Right lung (tissue), 10 donors: ENCODE measurements at places on chromosomes 7 and 10. TPM values are rescaled to one million over a fixed set of nuclear protein-coding genes. Genes with fewer than 3 reads are reported as not detected.

CALML3 gene
- 0.63 TPM for polyA plus RNA-seq

CUL2 gene
- polyA plus RNA-seq, result 43.8 TPM

CLDN4 gene
- polyA plus RNA-seq, result 77.1 TPM

VAX1 gene
- not detected for polyA plus RNA-seq

LHPP gene
- 13.0 TPM for polyA plus RNA-seq

LANCL2 gene
- 18.7 TPM for polyA plus RNA-seq

SYT15B gene
- 16.2 TPM for polyA plus RNA-seq

NPTX2 gene
- 0.14 TPM for polyA plus RNA-seq

IFIT1B gene
- 0.51 TPM for polyA plus RNA-seq

SPAM1 gene
- polyA plus RNA-seq, result not detected

TAF5 gene
- 7.5 TPM for polyA plus RNA-seq

PRKCQ gene
- polyA plus RNA-seq, result 6.4 TPM

SPDYE8 gene
- 0.61 TPM for polyA plus RNA-seq

NOS3 gene
- 6.4 TPM for polyA plus RNA-seq

TWIST1 gene
- 0.24 TPM for polyA plus RNA-seq

RASA4 gene
- 12.9 TPM for polyA plus RNA-seq

STRIP2 gene
- polyA plus RNA-seq, result 5.3 TPM

TMEM26 gene
- polyA plus RNA-seq, result 6.5 TPM

CYP2C19 gene
- polyA plus RNA-seq, result 0.09 TPM

LRRTM3 gene
- polyA plus RNA-seq, result 1.7 TPM

SORCS3 gene
- 0.04 TPM for polyA plus RNA-seq

PLEKHS1 gene
- 0.27 TPM for polyA plus RNA-seq

HDAC9 gene
- polyA plus RNA-seq, result 9.3 TPM

ANKRD1 gene
- polyA plus RNA-seq, result not detected

GATA3 gene
- polyA plus RNA-seq, result 2.5 TPM

OR2A12 gene
- 0.09 TPM for polyA plus RNA-seq

AGBL3 gene
- polyA plus RNA-seq, result 16.0 TPM

NPSR1 gene
- polyA plus RNA-seq, result not detected

COL26A1 gene
- 6.9 TPM for polyA plus RNA-seq

PTTG1IP2 gene
- not detected for polyA plus RNA-seq

EIF3A gene
- polyA plus RNA-seq, result 157 TPM

LRRN3 gene
- 51.4 TPM for polyA plus RNA-seq

PRPS1L1 gene
- polyA plus RNA-seq, result not detected

NUTM2A gene
- polyA plus RNA-seq, result 1.9 TPM

ZNF655 gene
- 98.6 TPM for polyA plus RNA-seq

ODAD2 gene
- 7.1 TPM for polyA plus RNA-seq

ADIRF gene
- 8.2 TPM for polyA plus RNA-seq

ELN gene
- polyA plus RNA-seq, result 379 TPM

CTNNA3 gene
- 4.4 TPM for polyA plus RNA-seq

VPS41 gene
- 86.1 TPM for polyA plus RNA-seq

KCNH2 gene
- 6.3 TPM for polyA plus RNA-seq

HMX2 gene
- not detected for polyA plus RNA-seq

ITIH2 gene
- polyA plus RNA-seq, result 2.5 TPM

ANXA8 gene
- polyA plus RNA-seq, result 2.1 TPM

ASB10 gene
- polyA plus RNA-seq, result not detected
